Effector memory CD4-positive, alpha-beta T cell (primary cell): ENCODE measurements at places on chromosomes 1 and 21.

DNA sequence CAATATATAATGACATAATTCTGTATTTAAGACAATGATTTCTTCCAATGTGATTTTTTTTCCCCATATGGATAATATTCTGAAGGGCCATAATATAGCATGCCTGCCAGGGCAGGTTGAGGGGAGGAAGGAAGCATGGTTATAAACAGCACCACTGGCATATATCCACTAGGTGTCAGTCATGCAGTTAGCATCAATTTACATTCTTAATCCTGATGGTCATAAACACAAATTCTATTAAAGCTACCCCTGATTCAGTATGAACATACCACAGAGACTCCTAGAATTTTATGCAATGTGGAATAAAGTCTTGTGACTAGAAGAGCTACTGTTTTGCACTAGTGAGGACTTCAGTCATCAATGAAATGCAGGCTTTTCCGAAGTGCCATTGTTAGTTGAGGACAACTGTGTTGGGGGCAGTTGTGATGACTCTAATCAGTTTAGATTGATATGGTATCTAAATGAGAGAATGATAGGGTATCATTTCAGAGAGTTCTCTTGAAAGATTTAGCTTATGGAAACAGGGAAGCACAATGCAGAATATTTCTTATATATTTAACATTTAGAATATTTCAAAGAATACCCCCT, 342.7 kb upstream of the NR5A2 start:
- H3K27ac ChIP-seq: no peak overlapping the region
- H3K4me3 ChIP-seq: no peak overlapping the region
- H3K27me3 ChIP-seq: no peaks in the 10 kb centered on the region
- no peak for DNase-seq

DNA sequence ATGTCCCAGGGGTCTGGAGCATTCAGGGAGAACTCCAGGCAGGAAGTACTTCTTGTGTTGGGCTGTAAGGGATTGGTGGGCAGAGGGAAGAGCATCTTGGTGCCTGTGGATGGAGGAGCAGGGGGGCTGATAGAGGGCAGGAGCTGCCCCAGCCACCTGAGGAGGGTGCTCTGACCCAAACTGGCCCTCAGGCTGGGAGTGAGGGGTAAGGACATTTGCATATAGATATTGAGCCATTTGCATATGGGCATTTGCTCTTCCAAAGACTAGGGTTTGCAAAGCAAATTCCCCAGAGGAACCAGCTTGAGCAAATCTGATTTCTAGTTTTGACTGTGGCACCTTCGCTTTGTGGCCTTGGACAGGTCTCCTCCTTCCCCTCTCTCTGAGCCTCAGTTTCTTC, 18.2 kb downstream of the ZNF362 start:
- DNase-seq: no peak
- peaks cover 9% of the 10 kb centered on the region for H3K4me1 ChIP-seq
- H3K36me3 ChIP-seq: peaks cover 22% of the 10 kb centered on the region
- H3K4me3 ChIP-seq: no peak overlapping the region
- no peak overlapping the region for H3K27ac ChIP-seq
- no peaks in the 10 kb centered on the region for H3K27me3 ChIP-seq

GRCh38 chr1:168822911-168823310, 93.9 kb upstream of the DPT start:
- H3K4me1 ChIP-seq: no peaks in the 10 kb centered on the region
- H3K36me3 ChIP-seq: no peaks in the 10 kb centered on the region
- no peak for DNase-seq
- no peak overlapping the region for H3K27ac ChIP-seq
- H3K27me3 ChIP-seq: no peaks in the 10 kb centered on the region

DNA sequence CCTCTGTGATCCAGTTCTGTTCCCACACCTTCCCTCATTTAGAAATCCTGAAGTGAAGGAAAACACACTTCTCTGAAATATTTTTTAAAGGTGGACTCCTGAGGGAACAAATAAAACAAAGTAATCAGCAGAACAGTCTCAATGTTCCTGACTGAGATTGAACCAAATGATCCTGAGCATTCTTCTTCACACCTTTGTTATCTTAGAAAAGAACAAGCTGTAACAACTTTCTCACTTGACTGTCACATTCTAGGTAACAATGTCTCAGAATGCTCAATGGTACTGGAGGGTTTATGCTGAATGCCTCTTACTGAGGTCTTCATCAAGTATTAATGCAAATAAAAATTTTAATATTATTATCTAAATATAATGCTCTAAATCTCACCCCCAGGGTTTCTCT, 40.4 kb upstream of the RGS2 start:
- no peak overlapping the region for H3K27ac ChIP-seq
- no peak overlapping the region for H3K4me3 ChIP-seq
- no peaks in the 10 kb centered on the region for H3K36me3 ChIP-seq
- H3K4me1 ChIP-seq: no peaks in the 10 kb centered on the region
- no peak for DNase-seq

DNA sequence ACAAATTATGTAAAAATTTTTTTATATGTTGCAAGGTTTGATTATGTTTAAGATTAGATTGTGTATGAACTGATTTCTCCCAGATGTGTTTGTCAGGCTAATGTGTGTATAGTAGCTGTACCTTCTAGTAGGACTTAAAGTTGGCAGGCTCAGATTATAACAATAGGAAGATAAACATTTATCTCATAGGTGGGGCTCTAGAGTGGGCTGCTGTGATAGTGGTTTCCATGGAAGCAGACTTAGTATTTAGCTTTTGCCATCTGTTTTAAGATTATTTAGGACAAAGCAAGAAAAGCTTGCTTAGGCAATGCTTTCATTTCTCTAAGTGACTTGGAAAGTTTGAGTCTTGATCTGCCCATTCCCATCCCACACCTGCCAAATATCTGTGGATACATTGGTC, 187.7 kb upstream of the CACYBP start:
- H3K27me3 ChIP-seq: no peaks in the 10 kb centered on the region
- no peaks in the 10 kb centered on the region for H3K4me1 ChIP-seq
- H3K36me3 ChIP-seq: peaks cover 3% of the 10 kb centered on the region
- no peak overlapping the region for H3K27ac ChIP-seq
- no peak for DNase-seq

- DNase-seq: no peak
- no peak overlapping the region for H3K27ac ChIP-seq
- H3K4me3 ChIP-seq: no peak overlapping the region
- H3K4me1 ChIP-seq: no peaks in the 10 kb centered on the region
Measured at GRCh38 chr1:205961991-205962820, 18.9 kb upstream of the SLC26A9 start.

- H3K4me3 ChIP-seq: no peak overlapping the region
- H3K4me1 ChIP-seq: no peaks in the 10 kb centered on the region
- no peak overlapping the region for H3K27ac ChIP-seq
- H3K27me3 ChIP-seq: no peaks in the 10 kb centered on the region
- H3K36me3 ChIP-seq: no peaks in the 10 kb centered on the region
Measured at GRCh38 chr1:16275591-16275990, 38.6 kb upstream of the CPLANE2 start.

- H3K36me3 ChIP-seq: no peaks in the 10 kb centered on the region
- no peaks in the 10 kb centered on the region for H3K27me3 ChIP-seq
- no peak overlapping the region for H3K27ac ChIP-seq
- H3K4me1 ChIP-seq: no peaks in the 10 kb centered on the region
- DNase-seq: no peak
Measured at GRCh38 chr1:61141288-61142042, 59.1 kb downstream of the NFIA start.

- H3K4me1 ChIP-seq: peaks cover 10% of the 10 kb centered on the region
- H3K36me3 ChIP-seq: no peaks in the 10 kb centered on the region
- peak; percentile 87 for DNase-seq
- H3K27me3 ChIP-seq: no peaks in the 10 kb centered on the region
- peak overlapping the region; percentile 77 for H3K4me3 ChIP-seq
- peak overlapping the region; percentile 89 for H3K27ac ChIP-seq
Measured at GRCh38 chr1:77683160-77684148, 996 bp upstream of the ZZZ3 start.

DNA sequence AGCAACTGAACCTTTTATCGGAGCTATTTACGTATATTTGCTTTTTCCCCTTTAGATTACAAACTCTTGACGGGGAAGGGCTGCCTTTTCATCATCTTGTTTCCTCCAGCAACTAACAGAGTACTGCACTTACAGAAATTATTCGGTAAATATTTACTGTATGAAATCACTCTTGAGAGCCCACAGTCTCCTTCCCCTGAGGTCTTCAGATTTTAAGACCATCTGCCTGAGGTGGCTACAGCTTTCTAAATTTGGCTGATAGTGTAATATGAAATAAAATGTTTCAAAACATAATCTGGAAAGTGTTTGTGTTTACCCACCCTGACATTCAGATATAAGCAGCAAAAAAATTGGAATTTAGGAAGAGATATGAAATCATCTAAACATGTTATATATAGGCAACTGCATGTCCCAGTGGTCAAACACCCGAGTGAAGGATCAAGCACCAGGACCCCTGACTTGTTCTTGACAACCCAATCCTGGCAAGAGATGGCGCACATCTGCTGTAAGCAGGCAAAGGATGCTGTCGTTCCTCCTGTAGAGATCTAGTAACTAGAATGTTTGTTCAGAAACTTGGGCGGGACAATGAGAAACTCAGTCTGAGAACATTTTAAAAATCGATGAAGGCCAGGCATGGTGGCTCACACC, 60.9 kb downstream of the SIPA1L2 start:
- DNase-seq: no peak
- H3K4me1 ChIP-seq: no peaks in the 10 kb centered on the region
- no peaks in the 10 kb centered on the region for H3K27me3 ChIP-seq
- H3K4me3 ChIP-seq: no peak overlapping the region
- H3K27ac ChIP-seq: no peak overlapping the region

- H3K4me1 ChIP-seq: no peaks in the 10 kb centered on the region
- no peak for DNase-seq
- no peaks in the 10 kb centered on the region for H3K27me3 ChIP-seq
Measured at GRCh38 chr1:50109647-50110075, 941 bp downstream of the ELAVL4 start.

DNA sequence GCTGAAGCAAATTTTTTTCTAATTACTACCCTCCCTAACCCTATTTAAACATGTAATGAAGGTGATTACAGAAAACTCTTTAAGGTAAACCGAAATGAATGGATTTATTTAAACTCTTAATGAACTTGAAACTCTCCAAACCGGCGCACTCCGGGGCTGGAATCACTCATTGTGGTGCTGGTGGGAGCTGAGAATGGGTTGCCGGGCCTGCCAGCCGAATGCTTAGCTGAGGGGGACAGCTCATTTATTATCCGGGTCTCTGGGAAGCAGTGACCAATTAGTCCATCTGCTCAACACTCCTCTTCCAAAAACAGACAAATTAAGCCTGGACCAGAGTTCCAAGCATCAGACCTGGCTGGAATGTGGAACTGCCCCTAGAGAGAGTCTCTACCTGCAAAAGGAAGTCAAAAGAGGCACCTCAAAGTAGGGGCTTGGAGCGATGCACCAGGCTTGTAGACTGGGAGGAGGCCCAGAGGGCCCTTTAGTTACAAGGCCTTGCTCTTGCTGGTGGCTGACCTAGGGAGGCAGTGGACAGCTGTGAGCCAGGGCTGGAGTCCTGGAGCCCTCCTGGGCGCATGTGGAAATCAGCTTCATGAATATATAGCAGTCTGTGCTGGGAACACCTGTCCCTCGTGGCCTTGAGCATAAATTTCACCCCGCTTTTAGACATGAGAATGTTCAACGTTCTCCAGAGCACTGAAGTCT, 320.7 kb downstream of the AJAP1 start:
- no peak overlapping the region for H3K27ac ChIP-seq
- DNase-seq: no peak
- no peak overlapping the region for H3K4me3 ChIP-seq
- no peaks in the 10 kb centered on the region for H3K4me1 ChIP-seq
- no peaks in the 10 kb centered on the region for H3K36me3 ChIP-seq

- H3K27me3 ChIP-seq: no peaks in the 10 kb centered on the region
- H3K27ac ChIP-seq: no peak overlapping the region
- no peaks in the 10 kb centered on the region for H3K4me1 ChIP-seq
- no peak overlapping the region for H3K4me3 ChIP-seq
Measured at GRCh38 chr1:244941121-244941520, 76.8 kb upstream of the HNRNPU start.

- no peak overlapping the region for H3K27ac ChIP-seq
- H3K36me3 ChIP-seq: no peaks in the 10 kb centered on the region
Measured at GRCh38 chr1:68704800-68705443, 208.0 kb upstream of the DEPDC1 start.

DNA sequence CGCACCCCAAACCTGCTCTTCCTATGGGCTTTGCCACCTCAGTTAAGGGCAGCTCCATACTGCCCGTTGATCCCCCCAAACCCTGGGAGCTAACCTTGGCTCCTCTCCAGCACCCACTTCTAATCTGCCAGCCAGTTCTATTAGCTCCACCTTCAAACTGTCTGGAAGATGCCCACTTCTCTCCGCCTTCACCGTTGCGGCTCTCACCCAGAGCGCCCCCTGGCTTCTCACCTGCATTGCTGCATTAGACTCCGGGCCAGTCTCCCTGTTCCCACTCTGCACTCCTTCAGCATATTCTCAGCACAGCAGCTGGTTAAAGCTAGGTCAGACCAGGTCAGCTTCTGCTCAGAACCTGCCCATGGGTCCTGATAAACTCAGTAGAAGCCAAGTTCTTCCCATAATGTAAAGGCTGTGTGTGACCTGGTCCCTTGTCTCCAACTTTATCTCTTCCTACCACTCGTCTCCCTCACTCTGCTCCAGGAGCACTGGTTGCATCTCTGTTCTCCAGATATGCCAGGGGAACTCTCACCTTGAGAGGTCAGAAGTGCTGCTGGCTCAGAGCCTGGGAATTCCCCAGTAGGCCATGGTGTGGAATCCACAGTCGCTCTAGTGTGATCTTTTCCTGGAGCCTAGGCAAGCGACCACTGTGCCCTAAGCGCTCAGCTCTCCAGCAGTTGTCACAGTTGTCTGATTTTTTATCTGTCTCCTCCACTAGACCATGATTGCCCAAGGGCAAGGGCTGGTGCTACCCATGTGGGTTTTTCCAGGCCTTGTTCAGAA, 150.3 kb downstream of the HMGB4 start:
- H3K36me3 ChIP-seq: no peaks in the 10 kb centered on the region
- no peaks in the 10 kb centered on the region for H3K27me3 ChIP-seq
- no peaks in the 10 kb centered on the region for H3K4me1 ChIP-seq

- H3K4me3 ChIP-seq: no peak overlapping the region
- no peaks in the 10 kb centered on the region for H3K27me3 ChIP-seq
- no peak for DNase-seq
- peaks cover 6% of the 10 kb centered on the region for H3K36me3 ChIP-seq
- H3K4me1 ChIP-seq: peaks cover 6% of the 10 kb centered on the region
Measured at GRCh38 chr1:161928056-161928455, 95.6 kb downstream of the OLFML2B start.
